ENCODE measurements at places on chromosomes 16 and 17.

- no peak for DNase-seq
Observed at GRCh38 chr16:65944361-65944760, 422.1 kb upstream of the CDH5 start.

DNA sequence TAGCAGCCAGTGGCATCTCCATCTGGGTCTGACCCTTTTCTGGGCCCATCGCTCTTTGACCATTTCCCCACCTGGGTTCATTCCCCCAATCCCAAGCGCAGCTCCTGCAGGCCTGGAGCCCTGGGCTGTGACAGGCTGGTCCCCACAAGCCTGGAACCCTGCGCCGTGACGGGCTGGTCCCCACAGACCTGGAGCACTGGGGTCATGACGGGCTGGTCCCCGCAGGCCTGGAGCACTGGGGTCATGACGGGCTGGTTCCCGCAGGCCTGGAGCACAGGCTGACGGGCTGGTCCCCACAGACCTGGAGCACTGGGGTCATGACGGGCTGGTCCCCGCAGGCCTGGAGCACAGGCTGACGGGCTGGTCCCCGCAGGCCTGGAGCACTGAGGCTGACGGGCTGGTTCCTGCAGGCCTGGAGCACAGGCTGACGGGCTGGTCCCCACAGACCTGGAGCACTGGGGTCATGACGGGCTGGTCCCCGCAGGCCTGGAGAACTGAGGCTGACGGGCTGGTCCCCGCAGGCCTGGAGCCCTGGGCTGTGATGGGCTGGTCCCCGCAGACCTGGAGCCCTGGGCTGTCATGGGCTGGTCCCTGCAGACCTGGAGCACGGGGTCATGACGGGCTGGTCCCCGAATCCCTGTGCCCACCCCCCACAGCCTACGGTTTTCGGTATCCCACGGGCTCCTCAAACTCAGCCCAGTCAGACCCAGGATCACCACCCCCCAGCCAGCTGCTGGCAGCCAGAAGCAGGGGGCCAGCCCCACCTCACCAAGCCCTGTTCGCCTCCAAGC, 16.6 kb downstream of the TMC6 start:
- DNase-seq = no peak

DNA sequence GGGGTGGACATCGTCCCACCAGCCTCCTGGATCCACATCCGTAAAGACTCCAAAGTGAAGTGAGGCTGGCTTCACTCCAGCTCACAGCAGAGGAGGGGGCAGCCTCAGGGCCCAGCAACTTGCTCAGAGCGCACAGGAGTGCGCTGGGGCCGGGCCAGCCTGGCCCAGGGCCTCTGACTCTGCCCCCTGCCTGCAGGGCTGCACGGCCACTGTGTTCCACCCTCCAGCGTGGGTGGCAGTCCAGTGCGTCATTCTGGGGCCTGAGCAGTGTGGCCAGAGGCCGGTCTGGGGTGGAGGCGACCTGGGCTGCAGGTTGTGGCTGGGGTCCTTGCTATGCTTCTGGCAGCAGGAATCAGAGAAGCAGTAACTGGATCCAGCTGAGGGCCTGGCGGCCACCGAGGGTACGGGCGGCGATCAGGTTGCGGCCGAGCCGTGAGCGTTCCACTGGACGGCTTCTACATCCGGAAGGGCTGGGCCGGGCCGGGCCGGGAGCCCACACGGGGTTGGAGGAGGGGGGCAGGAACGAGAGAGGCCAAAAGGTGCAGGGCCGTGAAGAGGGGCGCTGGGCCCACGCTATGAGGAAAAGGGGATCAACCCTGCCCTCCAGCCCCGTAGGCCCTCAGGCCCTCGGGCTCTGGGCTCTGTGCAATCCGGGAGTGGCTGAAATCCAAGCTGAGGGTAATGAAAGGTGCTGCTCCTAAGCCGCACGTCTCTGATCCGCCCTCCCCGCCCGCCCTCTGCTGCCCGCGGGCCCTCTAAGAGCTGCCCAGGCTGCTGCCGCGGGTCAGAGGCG, at the start of gene FSCN2:
FSCN2 (plus strand) TSS at position 787 of the 793 bp plus-strand sequence. CDS start 155 bp downstream, outside the sequence.
- no peak for DNase-seq

- DNase-seq = no peak
Observed at GRCh38 chr16:72877374-72878028, 170.4 kb downstream of the ZFHX3 start.

DNA sequence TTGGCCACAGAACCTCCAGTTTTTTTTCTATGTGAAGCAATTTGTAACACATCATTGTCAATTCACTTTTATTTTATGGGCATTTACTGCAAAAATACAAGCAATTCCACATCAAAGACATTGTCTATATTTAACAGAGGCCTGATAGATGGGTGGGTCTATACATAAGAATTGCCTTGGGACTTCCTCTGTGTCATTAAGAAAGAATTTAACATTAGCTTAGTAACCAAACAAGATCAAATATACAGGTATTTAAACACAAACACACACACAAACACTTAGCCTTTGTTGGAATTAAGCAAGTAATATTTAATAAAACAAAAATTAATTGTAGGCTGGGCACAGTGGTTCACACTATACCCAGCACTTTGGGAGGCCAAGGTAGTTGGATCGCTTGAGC, 4.3 kb upstream of the PITPNC1 start:
- DNase-seq = no peak

DNA sequence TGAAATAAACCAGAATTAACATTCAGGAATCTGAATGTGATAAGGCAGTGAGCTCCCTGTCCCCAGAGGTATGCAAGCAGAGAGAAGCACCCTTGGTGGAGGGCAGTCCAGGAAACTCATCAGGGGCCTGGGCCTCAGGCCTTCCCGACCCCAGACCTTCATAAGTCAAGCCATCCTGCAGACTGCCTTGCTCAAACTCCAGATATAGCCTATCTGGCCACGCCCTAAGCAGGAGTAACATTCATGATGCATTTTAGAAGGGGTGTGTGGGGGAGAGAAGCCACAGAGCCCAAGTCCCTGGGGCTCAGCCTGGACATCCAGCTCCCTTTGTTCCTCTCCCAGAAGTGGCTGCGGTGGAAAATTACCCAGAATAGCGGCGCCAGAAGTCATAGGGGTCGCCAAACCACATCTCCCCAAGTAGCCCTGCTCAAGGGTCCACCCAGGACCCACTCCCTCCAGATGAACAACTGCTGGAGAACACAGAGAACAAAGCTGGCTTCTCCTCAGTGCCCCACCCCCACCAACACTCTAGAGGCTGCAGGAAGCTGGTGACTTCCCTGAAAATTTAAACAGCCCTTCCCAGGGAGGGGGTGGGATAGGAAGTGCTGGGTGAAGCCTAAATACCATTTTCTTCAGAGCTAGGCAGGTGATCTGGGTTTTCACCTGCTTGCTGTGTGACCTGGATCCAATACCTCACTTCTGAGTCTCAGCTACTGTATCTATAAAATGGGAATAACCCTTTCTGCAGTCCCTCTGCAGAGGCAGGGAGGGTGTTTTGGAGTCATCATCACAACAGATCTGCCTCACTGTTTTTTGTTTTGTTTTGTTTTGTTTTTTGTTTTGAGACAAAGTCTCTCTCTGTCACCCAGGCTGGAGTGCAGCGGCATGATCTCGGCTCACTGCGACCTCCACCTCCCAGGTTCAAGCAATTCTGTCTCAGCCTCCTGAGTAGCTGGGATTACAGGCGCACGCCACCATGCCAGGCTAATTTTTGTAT, 1.5 kb upstream of the SREBF1 start:
- no peak for DNase-seq

DNA sequence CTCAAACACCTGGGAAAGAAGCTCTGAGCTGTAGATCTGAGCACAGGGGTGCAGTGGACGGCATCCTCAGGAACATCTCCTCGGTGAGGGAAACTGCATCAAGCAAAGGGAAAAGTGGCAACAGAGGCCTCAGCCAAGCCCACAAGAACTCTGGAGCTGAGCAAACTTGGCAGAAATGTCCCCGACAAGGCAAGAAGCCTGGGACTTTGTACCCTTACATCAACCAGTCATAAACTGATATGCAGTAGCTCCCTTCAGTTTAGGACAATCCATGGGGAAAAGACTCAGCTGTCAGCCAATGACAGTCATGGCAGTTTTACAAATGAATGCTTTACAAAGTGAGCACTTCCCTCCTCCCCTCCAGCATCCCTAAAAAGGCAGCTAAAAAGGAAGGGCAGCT, 210.0 kb upstream of the DYNLRB2 start:
- no peak for DNase-seq

GRCh38 chr16:13438064-13438463, 481.9 kb upstream of the ERCC4 start:
- no peak for DNase-seq

DNA sequence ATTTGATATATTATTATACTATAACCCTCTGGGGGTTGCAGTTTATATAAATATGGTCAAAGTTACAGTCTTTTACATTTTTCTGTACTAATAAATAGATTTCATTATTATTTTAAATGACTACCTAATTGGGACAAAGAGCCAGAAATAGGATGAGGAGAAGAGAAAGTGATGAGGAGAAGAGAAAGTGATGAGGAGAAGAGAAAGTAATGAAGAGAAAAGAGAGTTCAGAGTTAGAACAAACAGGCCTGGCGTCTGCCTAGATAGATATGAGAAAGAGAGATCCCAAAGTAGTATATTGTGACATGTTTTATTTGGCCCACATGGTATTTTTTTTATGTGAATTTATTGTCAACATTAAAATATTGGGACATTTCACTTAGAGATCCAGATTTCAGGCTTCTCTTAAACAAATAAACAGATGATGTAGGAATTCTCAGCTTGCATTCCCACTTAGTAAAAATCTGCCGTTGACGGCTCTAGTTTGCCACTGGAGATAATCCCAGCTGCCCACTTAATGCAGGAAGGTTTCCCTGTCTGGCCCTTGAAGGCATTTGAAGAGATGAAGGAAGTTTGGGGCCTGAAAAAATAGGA, 210.7 kb downstream of the STX8 start:
- no peak for DNase-seq

- DNase-seq = no peak
Observed at GRCh38 chr17:30570596-30571265, 93.5 kb downstream of the GOSR1 start.

GRCh38 chr17:34172390-34172918, 82.6 kb upstream of the CCL2 start:
- no peak for DNase-seq

GRCh38 chr17:75036643-75037268, 10.0 kb downstream of the ATP5PD start:
- DNase-seq = peak; percentile 80

- DNase-seq = no peak
Observed at GRCh38 chr16:16151315-16151714, 72.0 kb downstream of the ABCC6 start.

GRCh38 chr16:72827866-72828265, 220.1 kb downstream of the ZFHX3 start:
- no peak for DNase-seq

DNA sequence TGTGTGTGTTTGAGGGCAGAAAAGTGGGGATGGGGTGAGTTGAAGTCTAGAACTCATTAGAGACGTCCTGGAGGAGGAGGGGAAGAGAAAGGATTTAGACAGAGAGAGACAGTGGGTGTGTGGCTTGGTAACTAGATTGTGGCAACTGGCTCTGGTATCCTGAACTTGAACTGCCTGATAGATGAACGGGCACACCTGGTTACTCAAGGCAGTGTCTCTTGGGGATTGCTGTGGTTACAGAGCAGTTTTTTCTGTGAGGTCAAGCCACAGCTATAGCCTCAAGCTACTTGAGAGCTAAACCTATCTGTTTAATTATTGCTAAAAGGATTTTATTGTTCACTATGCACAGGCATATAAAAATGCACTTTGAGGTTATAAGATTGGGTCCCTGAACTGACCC, 29.8 kb upstream of the MYH2 start:
- no peak for DNase-seq
